ENCODE measurements at places on chromosomes 1 and 21.

GRCh38 chr21:29487154-29487553 is 188.4 kb downstream of the BACH1 start:
- no peak for DNase-seq

GRCh38 chr1:14733048-14733778 is 134.7 kb downstream of the KAZN start:
- DNase-seq, result no peak

DNA sequence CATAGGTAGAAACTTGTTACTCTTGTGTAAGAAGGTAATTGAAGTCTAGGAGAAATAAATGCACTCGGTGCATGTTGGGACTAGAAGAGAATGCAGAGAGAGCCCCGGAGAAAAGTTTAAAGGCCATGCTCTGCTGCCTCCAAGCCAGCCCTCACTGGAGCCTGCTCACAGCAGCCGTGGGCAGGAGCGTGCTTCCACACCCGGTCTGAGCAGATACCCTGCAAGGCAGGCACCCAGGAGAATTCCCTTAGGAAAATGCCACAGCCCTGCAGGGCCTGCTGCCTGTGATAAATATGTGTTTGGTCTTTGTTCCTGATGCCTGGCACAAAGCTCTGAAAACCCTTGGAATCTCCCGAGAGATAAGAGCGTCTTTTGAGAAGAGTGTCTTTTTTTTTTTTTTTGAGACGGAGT is 22.8 kb downstream of the C2CD2 start:
- DNase-seq, result no peak

- DNase-seq, result peak; percentile 33
Observed at GRCh38 chr1:66335859-66336640, 197.9 kb upstream of the SGIP1 start.

GRCh38 chr1:13774121-13774520 is 74.1 kb downstream of the PRDM2 start:
- no peak for DNase-seq

GRCh38 chr1:225954753-225955152 is 13.7 kb upstream of the LEFTY2 start:
- no peak for DNase-seq

GRCh38 chr1:227948493-227949260 is 945 bp upstream of the WNT9A start:
- DNase-seq, result no peak

GRCh38 chr1:203567596-203567995 is 59.0 kb upstream of the ATP2B4 start:
- no peak for DNase-seq

- no peak for DNase-seq
Observed at GRCh38 chr21:16305686-16306085, 575.9 kb downstream of the USP25 start.

- no peak for DNase-seq
Observed at GRCh38 chr1:40310983-40311642, 6.0 kb downstream of the COL9A2 start.

- no peak for DNase-seq
Observed at GRCh38 chr1:157882580-157882979, 41.0 kb upstream of the CD5L start.

DNA sequence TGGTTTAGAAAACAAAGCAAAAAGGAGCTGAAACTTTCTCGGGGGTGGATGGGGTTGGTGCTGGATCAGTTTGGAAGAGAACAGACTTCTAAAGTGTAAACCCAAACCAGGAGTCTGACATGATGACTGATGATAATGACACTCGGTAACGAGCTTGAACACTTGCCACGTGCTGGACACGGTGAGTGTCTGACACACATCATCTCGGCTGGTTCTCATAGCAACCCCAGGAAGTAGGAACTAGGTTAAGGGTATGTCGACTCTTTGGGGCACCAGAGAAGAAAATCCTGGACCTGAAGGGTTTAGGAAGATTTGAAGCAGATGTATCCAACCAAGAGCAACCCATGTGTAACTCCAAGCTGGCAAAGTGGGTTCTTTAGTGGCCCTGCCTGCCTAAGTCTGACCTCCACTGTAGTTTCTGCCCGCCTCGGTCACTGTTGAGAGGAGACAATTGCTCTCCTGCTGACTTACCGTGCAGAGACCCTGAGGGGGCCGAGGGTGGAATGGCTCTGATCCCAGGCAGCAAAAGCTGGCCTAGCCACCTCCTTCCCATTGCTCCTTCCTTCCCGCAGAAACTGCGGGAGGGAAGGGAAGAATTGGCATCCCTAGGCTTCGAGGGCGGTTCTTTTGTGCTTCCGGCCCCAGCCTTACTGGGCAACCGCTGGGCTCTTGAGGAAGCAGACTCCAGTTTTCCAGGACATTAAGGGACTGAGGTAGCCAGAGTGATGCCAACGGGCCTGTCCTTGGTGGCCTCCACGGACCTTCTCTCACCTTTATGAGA is 156.0 kb downstream of the TOMM20 start:
- DNase-seq, result no peak

GRCh38 chr1:5067246-5067645 is 412.8 kb downstream of the AJAP1 start:
- no peak for DNase-seq

- DNase-seq, result peak; percentile 54
Observed at GRCh38 chr1:112674440-112674985, at the start of gene MOV10. TSS of gene MOV10 (plus strand) at chr1:112674659. CDS start at chr1:112674913, 254 bp downstream.

DNA sequence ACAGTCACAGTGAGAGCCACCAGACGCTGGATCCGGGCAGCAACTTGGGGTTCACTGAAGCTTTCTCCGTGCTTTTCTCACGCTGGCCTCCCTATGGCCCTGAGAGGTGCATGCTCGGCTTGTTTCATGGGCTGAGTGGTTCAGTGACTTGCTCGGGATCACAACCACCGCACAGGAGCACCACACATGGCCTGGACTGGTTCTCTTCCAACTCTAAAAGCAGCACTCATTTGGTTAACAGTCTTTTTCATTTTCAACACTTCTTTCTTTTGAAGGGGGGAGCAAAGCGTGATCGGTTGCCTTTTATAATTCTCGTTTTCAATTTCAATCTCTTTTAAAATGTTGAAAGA is 26.2 kb downstream of the UBIAD1 start:
- DNase-seq, result no peak

DNA sequence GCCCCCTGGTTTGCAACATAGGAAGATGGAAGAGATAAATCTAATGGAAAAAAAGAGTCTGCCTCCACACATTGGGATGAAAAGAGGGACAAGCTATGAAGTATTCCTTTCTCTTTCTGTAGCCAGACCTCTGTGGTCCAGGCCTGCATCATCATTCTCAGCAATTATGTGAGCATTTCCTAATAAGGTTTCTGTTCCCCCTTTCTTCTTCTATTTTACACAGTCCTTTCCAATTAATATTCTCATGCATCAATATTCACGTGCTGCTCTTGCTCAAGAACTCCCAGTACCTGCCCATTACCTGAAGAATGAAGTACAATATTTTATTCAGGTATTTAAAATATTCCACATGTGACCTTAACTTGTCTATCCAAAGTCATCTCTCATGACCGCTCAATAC is 8.2 kb upstream of the SLC30A1 start:
- no peak for DNase-seq

GRCh38 chr21:28747464-28747863 is 245.2 kb downstream of the LTN1 start:
- no peak for DNase-seq

DNA sequence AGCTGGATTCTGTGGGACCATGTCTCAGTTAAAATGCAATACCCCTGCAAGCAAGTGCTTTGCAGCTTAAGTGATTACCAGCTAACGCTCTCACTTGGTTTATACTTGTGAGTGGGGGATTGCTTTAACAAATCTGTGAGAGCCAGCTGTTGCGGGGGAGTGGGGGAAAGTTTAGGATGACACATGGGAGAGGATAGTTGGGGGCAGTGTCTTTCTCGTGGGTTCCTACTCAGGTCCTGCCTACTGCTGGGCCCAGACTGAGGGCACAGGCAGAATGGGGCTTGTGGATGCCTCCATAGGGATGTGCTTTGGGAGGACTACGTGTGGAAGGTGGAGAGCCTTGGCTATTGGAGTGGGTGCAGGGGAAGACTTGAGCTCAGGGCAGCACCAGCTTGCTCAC is 60.1 kb downstream of the ELK4 start:
- no peak for DNase-seq

- DNase-seq, result no peak
Observed at GRCh38 chr1:248622570-248623001, 12.3 kb downstream of the OR2T11 start.

DNA sequence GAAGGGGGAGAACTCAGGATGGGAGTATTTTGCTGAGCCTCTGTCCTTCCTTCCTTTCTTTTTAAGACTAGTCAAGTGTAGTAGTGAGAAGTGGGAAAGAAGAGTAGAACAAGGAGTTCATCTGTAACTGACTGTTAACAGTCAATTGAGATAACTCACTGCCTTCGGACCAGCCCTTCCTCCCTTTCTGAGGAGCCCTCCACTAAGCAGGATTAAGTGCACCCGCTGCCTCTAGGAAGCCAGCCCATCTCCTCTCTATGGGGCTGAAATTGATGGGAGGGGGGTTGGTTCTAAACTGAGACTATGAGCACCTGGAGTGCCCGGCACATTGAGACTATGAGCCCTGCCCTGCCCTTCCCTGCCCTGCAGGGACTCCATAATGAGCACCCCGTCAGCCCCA is 72.7 kb upstream of the TINAGL1 start:
- no peak for DNase-seq

GRCh38 chr1:25874635-25875153 is 814 bp downstream of the PAQR7 start:
- no peak for DNase-seq

DNA sequence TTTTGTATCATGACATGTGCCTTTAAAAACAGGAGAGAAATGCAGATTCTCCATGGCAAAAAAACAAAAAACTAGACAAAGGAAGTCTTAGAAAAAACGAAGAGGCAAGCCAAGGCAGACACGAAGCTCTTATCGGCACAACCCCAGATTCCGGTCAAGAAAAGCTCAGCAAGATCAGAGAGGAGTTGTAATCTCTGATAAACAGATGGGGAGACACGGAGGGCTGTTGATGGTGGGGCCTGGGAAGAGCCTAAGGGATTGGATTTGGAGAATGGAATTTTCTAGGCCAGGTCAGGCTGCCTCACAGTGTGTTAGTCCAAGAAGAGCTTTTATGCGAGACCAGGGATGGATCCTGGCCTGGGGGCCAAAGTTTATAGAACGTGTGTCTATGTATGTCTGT is 96.2 kb upstream of the AKT3 start:
- DNase-seq, result no peak

- DNase-seq, result peak; percentile 87
Observed at GRCh38 chr1:32612189-32612881, 38.0 kb downstream of the ZBTB8OS start.

DNA sequence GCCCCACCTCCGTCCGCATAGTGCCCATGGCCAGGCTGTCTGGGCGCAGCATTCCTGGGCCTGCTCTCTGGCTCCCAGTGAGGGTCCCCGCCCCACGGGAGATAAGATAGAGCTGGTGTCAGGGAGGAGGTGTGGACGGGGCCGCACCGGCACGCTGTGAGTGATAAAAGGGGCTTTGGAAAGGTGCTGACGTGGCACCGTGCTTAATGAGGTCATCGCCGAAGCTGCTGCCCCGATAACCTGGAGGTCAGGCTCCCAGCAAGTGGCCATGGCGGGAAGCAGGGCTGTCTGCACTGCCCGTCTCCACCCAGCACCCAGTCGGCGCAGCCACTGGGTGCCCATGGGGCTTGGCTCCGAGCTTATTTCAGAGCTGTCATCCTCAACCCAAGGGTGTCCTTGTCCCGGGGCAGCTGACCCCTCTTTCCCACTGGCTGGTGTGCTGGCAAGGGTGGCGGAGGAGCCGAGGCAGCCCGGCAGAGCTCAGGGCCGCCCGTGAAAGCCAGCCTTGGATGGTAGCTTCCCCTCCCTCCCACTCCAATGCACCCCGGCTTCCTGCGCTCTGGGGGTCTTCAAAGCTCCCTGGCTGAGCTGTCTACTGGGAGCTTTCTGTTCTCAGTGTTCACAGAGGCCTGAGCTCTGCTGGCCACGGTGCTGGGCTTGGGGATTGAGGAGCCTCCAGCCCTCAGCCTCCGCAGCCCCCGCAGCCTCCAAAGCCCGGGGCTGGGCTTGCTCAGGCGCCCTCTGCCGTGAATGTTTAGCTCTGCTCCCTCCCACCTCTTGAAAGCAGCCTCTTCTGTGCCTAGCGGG is 105.1 kb upstream of the ARHGEF16 start:
- no peak for DNase-seq

GRCh38 chr1:168637350-168637991 is 61.1 kb downstream of the XCL1 start:
- no peak for DNase-seq

GRCh38 chr1:110634455-110635311 is 28.5 kb upstream of the KCNA2 start:
- DNase-seq, result peak; percentile 81

- no peak for DNase-seq
Observed at GRCh38 chr1:54580856-54581550, 33.0 kb downstream of the ACOT11 start.

DNA sequence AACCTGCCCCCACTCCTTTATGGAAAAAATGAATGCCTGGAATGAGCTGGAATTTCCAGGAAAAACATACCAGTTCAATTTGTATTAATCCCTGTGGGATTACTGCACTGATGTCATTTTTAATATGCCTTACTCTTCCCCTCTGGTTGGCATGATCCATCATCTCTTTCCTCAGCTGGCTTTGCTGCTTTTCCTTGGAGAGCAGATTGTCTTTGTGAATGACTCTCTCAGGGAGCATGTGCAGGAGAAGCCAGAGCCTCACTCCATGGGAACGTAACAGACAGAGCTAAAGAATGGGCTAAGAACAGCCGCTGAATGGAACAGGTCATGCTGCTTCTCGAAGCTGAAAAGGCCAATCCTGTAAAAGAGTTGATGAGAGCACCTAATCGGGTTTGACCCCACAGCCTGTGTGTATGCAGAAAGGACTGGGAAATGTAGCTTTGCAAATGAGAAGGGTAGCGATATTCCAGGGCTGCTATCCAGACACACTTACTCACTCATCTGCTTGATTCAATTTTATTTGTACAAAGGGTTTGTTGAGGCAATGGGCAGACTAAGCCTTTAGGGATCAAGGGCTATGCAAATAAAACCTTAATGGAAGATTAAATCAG is 20.7 kb downstream of the PHC2 start:
- DNase-seq, result peak; percentile 34

DNA sequence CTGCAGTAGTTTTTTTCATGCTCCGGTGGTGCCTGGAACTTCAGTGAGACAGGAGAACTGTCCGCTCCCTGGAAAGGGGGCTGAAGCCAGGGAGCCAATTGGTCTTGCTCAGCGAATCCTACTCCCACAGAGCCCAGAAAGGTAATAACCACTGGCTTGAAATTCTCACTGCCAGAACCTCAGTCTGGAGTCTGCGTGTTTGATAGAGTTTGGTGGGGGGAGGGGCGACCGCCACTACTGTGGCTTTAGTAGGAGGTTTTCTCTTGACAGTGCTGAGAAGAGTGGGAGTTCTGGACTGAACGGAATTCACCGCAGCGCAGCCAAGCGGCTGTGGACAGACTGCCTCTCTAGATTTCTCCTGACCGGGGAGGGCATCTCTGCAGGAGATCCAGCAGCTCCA is 8.0 kb upstream of the OR2M3 start:
- no peak for DNase-seq

GRCh38 chr1:221716713-221717484 is 25.0 kb downstream of the DUSP10 start:
- no peak for DNase-seq

All from dorsolateral prefrontal cortex (tissue), 122 donors.